Mononuclear cell (primary cell): ENCODE measurements at places on chromosomes 11 and 22. TPM values are rescaled to one million over a fixed set of nuclear protein-coding genes. Genes with fewer than 3 reads are reported as not detected.

Gene NAV2
- total RNA-seq: 0.42 TPM

Gene BCO2
- 1.4 TPM for total RNA-seq

Gene OR52A1
- not detected for total RNA-seq

Gene CHRDL2
- total RNA-seq: not detected

Gene TNNI2
- 8.6 TPM for total RNA-seq

Gene LMO1
- not detected for total RNA-seq

Gene PLCB3
- total RNA-seq: 3.7 TPM
